ENCODE measurements at places on chromosomes 6 and 20.
A peak's percentile ranks its signal among the peaks of the same experiment; 100 is the strongest.

DNA sequence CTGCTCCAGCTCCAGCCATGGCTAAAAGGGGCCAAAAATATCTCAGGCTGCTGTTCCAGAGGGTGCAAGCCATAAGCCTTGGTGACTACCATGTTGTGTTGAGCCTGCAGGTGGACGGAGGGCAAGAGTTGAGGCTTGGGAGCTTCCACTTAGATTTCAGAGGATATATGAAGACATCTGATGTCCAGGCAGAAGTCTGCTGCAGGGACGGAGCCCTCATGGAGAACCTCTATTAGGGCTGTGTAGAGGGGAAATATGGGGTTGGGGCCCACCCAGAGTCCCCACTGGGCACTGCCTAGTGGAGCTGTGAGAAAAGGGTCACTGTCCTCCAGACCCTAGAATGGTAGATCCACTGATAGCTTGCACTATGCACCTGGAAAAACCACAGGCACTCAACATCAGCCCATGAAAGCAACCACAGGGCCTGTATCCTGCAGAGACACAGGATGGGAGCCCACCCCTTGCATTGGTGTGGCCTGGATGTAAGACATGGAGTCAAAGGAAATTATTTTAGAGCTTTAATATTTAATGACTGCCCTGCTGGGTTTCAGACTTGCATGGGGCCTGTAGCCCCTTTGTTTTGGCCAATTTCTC, 70.5 kb downstream of the NINL start:
- DNase-seq: no peak

GRCh38 chr6:56850626-56851025, 104.3 kb upstream of the BEND6 start:
- no peak for DNase-seq

DNA sequence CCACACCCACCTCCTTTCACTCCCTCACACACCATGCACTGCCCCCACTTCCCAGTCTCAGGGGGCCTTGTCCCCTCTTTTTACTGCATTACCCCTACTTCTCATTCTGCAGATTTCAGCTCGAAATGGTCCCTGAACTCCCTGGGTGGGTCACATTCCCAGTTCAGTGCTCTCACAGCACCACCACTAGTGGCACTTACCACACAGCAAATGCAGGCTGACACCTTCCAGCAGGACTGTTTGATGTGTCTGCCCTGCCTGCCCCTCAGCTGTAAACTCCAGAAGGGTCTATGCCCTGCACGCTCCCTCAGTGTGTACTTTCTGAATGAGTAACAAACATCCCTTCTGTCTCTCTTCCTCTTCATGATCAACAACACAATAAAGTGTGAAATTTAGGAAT, 4.0 kb downstream of the DYNLT1 start:
- DNase-seq: no peak

DNA sequence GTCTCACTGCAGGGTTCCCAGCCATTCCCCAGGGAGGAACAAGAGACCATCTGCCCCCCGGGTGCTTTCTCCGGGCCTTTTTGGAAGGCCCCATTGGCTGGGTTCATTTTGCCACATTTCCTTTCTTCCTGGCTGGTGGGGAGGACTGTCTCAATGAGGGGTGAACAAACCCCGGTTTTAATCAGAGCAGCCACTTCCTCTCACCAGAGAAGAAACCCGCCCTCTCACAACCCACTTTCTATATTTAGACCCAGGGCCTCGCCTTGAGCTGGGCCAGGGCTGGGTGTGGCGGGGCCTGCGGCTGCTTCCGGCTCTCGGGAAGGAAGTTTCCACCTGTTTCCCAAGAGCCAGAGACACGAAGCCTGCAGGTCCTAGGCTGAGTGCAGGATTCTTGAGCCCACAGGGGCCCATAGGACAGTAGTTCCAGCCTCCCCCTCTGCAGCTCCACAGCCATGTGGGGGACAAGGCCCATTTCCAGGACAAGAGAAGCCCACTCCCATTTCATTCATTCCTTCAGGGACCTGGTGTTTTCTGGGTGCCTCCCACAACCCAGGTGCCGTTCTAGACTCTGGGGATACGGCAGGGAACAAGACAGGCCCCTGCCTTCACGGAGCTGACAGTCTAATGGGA, 41.8 kb downstream of the RBM38 start:
- no peak for DNase-seq

DNA sequence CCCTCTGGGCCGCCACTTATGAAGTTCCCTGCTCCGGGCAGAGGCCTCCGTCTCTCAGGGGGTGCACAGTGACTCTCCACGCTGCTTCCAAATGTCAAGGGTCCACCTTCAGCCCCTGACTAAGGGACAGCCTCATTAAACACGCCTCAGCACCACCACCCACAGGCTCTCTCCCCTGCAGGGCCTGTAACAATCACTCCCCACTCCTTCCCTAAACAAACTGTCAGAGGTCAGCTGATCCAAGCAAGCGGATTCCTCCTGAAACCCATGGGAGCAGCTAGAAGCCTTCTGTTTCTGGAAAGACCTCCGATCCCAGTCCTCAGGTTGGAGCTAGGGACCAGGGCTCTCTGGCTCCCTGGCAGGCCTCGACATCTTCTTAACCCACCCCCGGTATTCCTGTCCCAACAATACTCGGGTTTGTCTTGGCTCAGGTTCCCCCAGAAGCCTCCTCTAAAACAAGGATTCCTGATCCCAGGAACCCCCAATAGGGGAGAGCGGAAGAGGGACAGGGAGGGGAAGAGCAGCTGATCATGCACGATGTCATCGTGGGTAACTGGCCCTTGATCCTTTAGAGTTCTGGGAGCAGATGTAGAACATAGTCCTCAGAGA, 181.0 kb downstream of the ZNF217 start:
- DNase-seq: no peak

DNA sequence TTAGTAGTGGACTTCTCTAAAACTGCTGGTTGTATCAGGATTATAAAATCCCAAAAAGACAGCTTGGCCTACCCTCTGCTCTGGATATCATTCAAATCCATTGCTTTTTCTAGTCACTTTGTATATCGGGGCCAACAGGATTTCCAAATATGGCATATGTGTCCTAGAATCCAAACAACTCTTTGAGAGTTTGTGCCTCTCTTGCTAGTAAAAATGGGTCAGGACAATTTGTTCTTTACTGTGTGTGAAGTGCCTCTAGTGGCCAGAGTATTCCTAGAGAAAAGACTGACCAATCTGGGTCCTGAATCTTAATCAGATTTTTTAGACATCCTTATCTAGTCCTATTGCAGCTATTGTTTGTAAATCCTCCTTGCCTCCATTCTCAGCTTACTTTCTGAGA, 33.5 kb upstream of the MANEA start:
- DNase-seq: no peak

DNA sequence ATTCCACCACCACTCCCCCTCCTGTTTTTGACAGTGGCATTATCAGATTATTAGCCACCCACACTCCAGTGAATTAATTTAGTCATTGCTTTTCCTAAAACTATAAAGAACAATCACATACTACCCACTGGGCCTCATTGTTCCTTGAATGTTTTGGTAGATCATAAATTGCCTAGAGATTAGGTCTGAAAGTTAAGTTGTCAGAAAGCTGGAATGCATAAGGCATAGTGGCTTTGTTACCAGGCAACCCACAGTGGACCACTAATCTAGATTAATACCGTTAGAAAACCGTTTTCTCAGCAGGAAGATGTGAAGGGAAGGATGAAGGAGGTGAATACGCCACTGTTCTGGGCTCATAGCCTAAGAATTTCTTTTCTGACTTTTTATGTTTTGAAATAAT, 75.6 kb downstream of the SAMD3 start:
- DNase-seq: peak; percentile 50

DNA sequence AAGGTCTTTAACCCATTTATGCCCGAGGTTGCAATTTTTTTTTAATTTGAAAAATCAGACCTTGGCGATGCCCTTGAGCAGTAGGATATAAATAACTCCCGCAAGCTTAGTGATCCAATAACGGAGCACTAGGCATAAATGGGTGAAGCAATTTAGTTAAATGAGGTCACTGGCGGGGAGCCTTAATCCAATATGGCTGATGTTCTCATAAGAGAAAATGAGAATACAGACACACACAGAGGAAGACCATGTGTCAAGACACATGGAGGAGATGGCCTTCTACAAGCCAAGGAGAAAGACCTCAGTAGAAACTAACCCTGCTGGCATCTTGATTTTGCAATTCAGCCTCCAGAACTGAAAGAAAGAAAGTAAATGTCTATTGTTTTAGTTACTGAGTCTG, 735 bp downstream of the SIRPG start:
- DNase-seq: no peak

DNA sequence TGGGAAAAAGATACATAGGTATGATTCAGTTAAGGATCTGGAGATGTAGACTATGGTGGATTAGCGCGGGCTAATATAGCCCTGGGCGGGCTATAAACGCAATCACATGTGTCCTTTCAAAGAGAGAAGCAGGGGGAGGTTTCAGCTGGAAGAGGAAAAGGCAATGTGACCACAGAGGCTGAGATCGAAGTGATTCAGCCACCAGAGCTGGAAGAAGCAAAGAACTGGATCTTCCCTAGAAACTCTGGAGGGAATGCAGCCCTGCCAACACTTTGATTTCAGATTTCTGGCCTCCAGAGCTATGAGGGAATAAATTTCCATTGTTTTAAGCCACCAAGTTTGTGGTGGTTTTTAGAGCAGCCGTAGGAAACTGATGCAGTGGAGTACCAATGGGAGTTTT, 81.5 kb upstream of the NHSL1 start:
- no peak for DNase-seq

DNA sequence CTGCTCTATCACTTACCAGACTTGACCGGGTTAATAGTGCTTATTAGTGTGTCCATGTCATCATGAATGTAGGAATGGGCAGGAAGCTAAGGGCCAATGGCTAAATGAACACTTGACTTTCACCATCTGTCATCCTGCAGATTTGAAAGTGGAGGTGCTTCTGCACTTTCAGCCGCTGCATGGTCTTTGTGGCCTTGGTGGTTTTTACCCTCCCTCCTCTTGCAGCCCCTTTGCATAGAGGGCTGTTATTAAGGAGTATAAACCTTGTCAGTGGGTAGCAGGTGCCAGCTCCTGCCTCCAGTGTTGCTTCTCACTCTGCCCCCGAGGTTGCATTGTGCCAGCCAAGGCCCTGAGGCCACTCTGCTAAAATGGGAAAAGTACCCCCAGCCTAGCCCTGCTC, 122.2 kb upstream of the TNFAIP3 start:
- no peak for DNase-seq

All from D341Med (cell line).